ENCODE measurements at places on chromosomes 2 and 18. TPM values are rescaled to one million over a fixed set of nuclear protein-coding genes. Genes with fewer than 3 reads are reported as not detected.

Gene FBXO36
- polyA plus RNA-seq, result 0.56 TPM

Gene CACNB4
- polyA plus RNA-seq, result not detected

Gene DLGAP1
- polyA plus RNA-seq, result 0.46 TPM

Gene ZAP70
- 184 TPM for polyA plus RNA-seq

Gene RBFA
- 10.0 TPM for polyA plus RNA-seq

Gene ANKAR
- 4.5 TPM for polyA plus RNA-seq

DNA sequence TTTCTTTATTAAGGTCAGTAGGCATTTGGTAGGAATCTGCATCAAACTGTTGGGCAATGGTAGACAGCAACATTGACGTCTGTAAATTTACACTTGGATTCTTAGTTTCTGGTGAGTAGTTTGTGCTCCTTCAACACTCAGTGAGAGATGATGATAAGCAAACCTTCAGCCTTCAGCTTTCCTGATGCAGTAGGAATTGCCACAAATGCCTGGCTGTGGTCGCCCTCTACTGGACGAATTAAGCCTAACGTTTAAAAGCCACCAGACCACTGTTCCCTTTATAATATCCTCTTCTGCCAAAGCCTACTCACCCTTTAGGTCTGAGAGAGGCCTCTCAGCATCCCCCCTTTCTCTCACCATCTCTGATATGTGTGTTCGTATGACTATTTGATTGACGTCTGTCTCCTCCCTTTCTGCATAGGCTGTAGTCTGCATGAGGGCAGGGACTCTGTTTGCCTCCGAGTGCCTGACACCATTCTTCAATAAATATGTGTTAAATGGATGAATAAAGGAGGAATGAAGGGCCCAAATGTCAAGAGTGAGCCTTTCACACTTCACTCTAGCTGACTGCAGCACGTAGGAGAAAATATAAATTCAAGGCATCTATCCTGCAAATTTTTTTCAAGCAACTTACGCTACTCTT is 47.0 kb upstream of the PLEKHM3 start:
- no peak overlapping the region for H3K27ac ChIP-seq
- H3K4me1 ChIP-seq, result no peaks in the 10 kb centered on the region
- no peaks in the 10 kb centered on the region for H3K36me3 ChIP-seq
- H3K27me3 ChIP-seq, result no peaks in the 10 kb centered on the region
- no peak overlapping the region for H3K4me3 ChIP-seq

DNA sequence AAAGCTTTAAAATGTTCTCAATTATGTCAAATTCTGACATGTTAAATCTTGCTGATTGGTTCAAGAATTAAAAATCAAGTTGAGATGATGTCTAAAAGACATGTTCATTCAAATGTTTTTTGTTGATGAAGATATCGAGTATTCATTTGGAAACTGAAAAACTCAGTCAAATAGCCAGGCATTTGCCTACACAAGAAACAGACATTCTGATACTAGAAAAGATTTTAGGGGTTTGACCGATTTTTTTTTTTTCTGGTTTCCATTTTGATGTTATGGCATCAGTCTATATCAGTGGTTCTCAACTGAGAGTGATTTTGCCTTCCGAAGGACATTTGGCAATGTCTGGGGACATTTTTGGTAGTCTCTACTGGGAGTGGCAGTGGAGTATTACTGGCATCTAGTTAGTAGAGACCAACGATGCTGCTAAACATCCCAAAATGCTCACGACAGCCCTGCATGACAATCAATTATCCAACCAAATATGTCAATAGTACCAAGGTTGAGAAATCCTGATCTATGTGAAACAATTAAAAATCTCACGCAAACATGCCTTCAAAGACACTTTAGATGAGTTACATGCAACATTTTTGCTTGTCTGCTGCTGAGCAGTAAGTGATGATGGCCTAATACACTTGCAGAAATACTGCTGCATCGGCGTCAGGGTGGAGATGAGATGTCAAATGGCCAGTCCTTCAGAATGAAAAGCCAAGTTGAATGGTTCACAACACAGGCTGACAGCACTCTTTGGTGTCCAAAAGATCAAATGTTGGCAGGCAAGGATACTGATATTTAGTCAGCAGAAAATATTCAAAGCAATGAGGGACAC is 12.5 kb downstream of the RASGRP3 start:
- no peaks in the 10 kb centered on the region for H3K4me1 ChIP-seq
- no peaks in the 10 kb centered on the region for H3K36me3 ChIP-seq
- DNase-seq, result no peak
- no peaks in the 10 kb centered on the region for H3K27me3 ChIP-seq
- H3K4me3 ChIP-seq, result no peak overlapping the region

- H3K36me3 ChIP-seq, result no peaks in the 10 kb centered on the region
- peaks cover 18% of the 10 kb centered on the region for H3K4me1 ChIP-seq
Observed at GRCh38 chr2:237682151-237682550, 54.8 kb downstream of the LRRFIP1 start.

GRCh38 chr2:236088368-236089057 is 79.7 kb downstream of the GBX2 start:
- H3K36me3 ChIP-seq, result no peaks in the 10 kb centered on the region
- no peaks in the 10 kb centered on the region for H3K27me3 ChIP-seq
- no peak for DNase-seq
- H3K4me1 ChIP-seq, result no peaks in the 10 kb centered on the region
- no peak overlapping the region for H3K4me3 ChIP-seq
- no peak overlapping the region for H3K27ac ChIP-seq

- no peak for DNase-seq
- no peaks in the 10 kb centered on the region for H3K36me3 ChIP-seq
- H3K4me3 ChIP-seq, result no peak overlapping the region
- H3K27ac ChIP-seq, result no peak overlapping the region
- H3K27me3 ChIP-seq, result no peaks in the 10 kb centered on the region
Observed at GRCh38 chr2:108575132-108575966, 41.1 kb downstream of the LIMS1 start.

DNA sequence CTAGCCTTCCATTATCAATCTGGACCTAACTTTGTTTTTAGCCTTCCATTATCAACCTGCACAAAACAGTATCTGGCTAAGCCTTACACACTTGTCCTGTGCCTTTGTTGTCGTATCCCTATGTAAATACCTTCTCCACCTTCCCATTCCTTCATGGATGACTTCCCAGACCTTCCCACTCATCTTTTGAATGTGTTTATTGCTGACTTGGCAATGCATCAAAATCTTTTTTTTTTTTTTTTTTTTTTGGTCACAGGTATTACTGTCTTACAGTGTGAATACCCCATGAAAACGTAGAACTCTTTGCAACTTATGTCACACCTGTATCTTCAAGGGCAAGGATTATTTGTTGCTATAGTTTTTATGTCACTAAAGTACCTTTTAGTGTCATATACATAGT is 25.7 kb downstream of the RPE start:
- H3K27ac ChIP-seq, result no peak overlapping the region
- no peak overlapping the region for H3K4me3 ChIP-seq
- H3K4me1 ChIP-seq, result no peaks in the 10 kb centered on the region
- peaks cover 10% of the 10 kb centered on the region for H3K36me3 ChIP-seq

DNA sequence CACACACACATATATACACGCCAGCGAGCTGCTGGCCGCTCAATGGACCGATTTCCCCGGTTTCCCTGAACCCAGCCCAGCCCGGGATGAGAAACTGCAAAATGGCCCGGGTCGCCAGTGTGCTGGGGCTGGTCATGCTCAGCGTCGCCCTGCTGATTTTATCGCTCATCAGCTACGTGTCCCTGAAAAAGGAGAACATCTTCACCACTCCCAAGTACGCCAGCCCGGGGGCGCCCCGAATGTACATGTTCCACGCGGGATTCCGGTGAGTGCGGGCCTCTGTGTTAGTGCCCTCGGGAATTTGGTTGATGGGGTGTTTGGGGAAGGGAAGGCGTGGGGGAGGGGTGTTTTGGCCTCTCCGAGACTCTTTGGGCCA is 392 bp downstream of the ST8SIA3 start:
- no peaks in the 10 kb centered on the region for H3K27me3 ChIP-seq
- H3K27ac ChIP-seq, result no peak overlapping the region
- H3K4me3 ChIP-seq, result no peak overlapping the region
- DNase-seq, result no peak
- H3K36me3 ChIP-seq, result no peaks in the 10 kb centered on the region

GRCh38 chr2:240739797-240740196 is 48.1 kb downstream of the AQP12A start:
- H3K27me3 ChIP-seq, result no peaks in the 10 kb centered on the region
- no peaks in the 10 kb centered on the region for H3K36me3 ChIP-seq
- no peaks in the 10 kb centered on the region for H3K4me1 ChIP-seq
- peak; percentile 30 for DNase-seq
- no peak overlapping the region for H3K27ac ChIP-seq

- no peak for DNase-seq
- H3K4me3 ChIP-seq, result no peak overlapping the region
- H3K36me3 ChIP-seq, result no peaks in the 10 kb centered on the region
- H3K27me3 ChIP-seq, result no peaks in the 10 kb centered on the region
- H3K4me1 ChIP-seq, result peaks cover 60% of the 10 kb centered on the region
Observed at GRCh38 chr2:38697116-38697840, 31.4 kb downstream of the GALM start.

DNA sequence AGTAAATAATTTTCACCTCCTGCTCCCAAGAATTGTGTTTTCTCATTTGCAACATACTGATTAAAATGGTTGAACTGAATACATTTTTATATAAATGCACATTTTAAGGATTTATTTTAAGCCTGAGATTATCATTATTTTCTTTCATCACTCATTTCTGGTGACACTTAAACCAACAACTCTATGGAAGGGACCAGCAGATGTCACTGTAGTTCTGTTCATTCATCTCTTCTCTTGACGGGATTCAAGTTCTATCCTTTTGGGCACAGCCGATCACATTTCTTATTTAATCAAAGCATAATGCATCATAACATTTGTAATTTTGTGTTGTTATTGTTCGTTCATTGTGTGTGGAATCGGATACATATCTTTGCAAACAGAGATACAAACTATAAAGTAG is 417.9 kb downstream of the HRH4 start:
- no peak overlapping the region for H3K4me3 ChIP-seq
- H3K4me1 ChIP-seq, result no peaks in the 10 kb centered on the region
- DNase-seq, result no peak
- H3K27me3 ChIP-seq, result no peaks in the 10 kb centered on the region
- no peak overlapping the region for H3K27ac ChIP-seq
- H3K36me3 ChIP-seq, result no peaks in the 10 kb centered on the region

DNA sequence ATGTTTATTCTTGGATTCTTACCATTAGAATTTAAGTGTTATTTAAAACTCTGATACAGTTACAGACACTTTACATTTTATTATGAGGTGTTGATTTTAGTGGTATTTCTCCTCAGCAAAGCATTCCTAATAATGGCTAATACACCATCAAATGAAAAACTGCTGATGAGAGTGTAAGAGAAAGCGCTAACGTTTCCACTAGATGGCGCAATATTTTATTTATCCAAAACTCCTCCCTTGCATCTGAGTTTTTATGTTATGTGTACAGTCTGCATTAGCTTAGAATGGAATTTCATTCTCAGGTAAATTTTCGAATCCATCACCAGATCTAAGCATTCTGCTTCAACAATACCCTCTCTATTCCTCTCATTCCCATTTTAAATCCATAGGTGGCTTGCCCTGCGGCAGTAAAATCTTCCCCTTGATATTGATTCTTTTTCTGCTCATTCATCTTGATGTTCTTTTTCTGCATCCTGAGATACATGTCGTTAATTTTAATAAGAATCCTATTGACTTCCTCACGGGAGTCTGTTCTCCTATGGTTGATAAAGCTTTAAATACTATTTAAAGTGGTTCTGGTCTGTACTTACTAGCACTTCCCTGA is 53.9 kb downstream of the PRKRA start:
- no peak overlapping the region for H3K27ac ChIP-seq
- no peaks in the 10 kb centered on the region for H3K27me3 ChIP-seq
- H3K36me3 ChIP-seq, result no peaks in the 10 kb centered on the region
- no peak overlapping the region for H3K4me3 ChIP-seq
- peak; percentile 38 for DNase-seq

DNA sequence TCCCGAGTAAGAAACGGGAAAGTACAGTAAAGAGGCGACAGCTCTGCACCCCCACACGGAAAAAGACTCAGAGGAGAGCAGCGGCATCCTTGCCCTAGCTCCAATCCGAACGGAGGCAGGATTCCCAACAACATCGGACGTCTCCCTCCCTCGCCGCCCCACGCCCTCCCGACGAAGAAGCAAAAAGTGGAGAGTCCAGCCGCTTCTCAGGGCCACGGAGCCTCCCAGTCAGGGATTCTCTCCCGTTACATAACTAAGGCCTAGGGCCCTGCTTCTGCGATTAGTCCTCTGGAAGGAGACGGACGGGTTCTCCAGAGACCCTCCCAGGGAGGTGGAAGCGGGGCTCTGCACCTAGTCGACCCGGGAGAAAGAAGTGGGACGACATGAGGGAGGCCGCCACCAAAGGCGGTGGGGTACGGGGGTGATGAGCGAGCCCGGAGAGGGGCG is 587 bp downstream of the SUMO1 start:
- H3K36me3 ChIP-seq, result no peaks in the 10 kb centered on the region
- H3K27me3 ChIP-seq, result no peaks in the 10 kb centered on the region
- H3K27ac ChIP-seq, result peak overlapping the region; percentile 60
- H3K4me3 ChIP-seq, result peak overlapping the region; percentile 60
- no peak for DNase-seq
- peaks cover 20% of the 10 kb centered on the region for H3K4me1 ChIP-seq

GRCh38 chr2:71715951-71716696 is 262.8 kb downstream of the DYSF start:
- H3K27me3 ChIP-seq, result no peaks in the 10 kb centered on the region
- H3K4me1 ChIP-seq, result no peaks in the 10 kb centered on the region
- H3K4me3 ChIP-seq, result no peak overlapping the region
- no peak for DNase-seq

DNA sequence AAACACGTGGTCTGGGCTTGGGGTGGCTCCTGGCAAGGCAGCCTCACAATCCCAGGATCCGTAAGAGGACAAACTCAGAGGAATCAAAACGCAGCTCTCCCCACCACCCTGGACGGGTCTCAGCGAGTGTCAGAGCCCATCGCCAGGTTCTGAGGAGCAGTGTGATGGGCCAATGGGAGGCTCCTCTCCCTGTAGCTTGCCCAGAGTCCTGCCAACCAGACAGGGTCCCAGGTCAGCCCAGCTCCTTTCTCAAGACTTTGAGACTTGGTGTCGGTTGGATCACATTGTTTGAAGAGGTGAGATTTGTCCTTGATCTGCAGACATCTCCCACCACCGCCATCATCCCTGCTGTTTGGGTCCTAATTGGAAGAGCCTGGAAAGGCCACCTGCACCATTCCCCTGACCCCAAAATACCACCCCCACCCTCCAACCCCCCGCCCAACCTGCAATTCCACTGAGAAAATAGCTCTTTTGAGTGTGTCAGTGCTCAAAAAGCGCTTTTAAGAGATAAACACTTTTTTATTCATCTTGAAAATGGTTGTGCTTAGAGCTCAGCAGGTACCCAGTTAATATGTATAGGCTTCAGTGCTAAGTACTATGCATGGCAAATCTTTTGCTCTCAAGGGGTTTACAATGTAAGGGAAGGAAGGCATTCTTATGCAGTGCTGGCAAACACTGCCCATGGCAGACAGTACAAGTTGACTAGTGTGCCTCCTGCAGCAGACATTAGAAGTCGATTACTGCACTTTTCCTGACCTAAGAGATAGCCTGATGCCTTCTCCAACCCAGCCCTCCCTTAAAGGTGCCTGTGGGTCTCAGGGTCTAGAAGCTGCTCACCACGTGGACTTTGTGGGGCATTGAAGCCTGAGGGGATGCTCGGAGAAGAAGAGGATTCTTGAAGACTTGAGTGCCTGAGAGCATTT is 50.6 kb downstream of the GLI2 start:
- H3K27me3 ChIP-seq, result no peaks in the 10 kb centered on the region
- no peak overlapping the region for H3K4me3 ChIP-seq
- no peak for DNase-seq
- no peaks in the 10 kb centered on the region for H3K4me1 ChIP-seq

All from CD8-positive, alpha-beta memory T cell (primary cell).